ENCODE measurements at places on chromosomes 11 and 22. TPM values are rescaled to one million over a fixed set of nuclear protein-coding genes. Genes with fewer than 3 reads are reported as not detected.

- DNase-seq: no peak
- H3K27ac ChIP-seq: no peak overlapping the region
- H3K4me3 ChIP-seq: no peak overlapping the region
- peaks cover 21% of the 10 kb centered on the region for H3K36me3 ChIP-seq
These were observed 18.3 kb downstream of the SC5D start for GRCh38 chr11:121310908-121311307.

DNA sequence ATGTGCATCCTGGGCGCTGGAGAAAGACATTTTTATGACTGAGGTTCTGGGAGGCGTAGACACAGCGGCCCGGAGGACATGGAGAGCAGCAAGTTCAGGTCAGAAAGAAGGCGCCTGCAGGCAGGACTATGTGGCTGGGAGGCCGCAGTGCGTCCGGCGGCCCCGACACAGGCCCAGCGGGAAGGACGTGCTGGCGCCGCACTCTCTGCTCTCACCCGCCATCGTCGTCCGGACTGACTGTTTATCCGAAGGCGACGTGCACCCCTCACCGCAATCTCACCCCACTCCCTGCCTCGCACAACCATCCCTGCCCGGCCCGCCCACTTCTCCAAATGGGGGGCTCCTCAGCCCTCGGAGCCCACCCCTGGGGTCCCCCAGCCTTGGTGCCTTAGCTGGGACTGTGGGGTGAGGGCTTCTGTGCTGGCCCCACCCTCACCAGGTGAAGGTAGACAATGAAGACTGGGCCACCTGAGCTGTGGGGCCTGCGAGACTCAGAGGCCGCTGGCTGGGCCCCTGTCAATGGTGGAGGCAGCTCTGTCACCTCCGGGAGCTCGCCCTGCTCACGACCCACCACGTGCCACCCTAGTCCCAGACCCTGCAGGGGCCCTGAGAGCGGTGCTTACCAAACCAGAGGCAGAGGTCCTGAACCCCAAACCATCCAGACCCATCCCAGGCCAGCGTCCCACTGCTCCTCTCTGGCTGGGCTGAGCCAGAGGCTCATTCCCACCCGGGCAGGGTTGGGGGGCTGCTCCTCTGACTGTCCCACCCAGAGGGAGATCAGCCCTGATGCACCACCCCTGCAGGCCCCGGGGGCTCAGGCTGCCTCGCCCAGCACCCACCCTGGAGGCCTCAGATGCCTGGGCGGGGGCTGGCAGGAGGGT lies 16.2 kb upstream of the MUC5B start:
- no peaks in the 10 kb centered on the region for H3K27me3 ChIP-seq
- DNase-seq: no peak
- no peaks in the 10 kb centered on the region for H3K36me3 ChIP-seq

GRCh38 chr22:20246368-20247009 lies 21.6 kb downstream of the RTN4R start:
- peaks cover 47% of the 10 kb centered on the region for H3K4me1 ChIP-seq
- no peak for DNase-seq
- H3K27ac ChIP-seq: no peak overlapping the region
- H3K36me3 ChIP-seq: no peaks in the 10 kb centered on the region

GRCh38 chr11:62129590-62130282 lies 5.9 kb downstream of the INCENP start:
- no peaks in the 10 kb centered on the region for H3K27me3 ChIP-seq
- peaks cover 18% of the 10 kb centered on the region for H3K4me1 ChIP-seq
- H3K36me3 ChIP-seq: peaks cover 21% of the 10 kb centered on the region
- no peak overlapping the region for H3K27ac ChIP-seq

- H3K27me3 ChIP-seq: no peaks in the 10 kb centered on the region
- peaks cover 33% of the 10 kb centered on the region for H3K4me1 ChIP-seq
- no peak overlapping the region for H3K4me3 ChIP-seq
- H3K27ac ChIP-seq: no peak overlapping the region
- no peak for DNase-seq
These were observed 37.9 kb downstream of the RNF169 start for GRCh38 chr11:74786574-74786973.

GRCh38 chr11:29063630-29064361 lies 953.0 kb downstream of the KCNA4 start:
- no peak for DNase-seq
- H3K27ac ChIP-seq: no peak overlapping the region
- H3K4me3 ChIP-seq: no peak overlapping the region
- H3K4me1 ChIP-seq: no peaks in the 10 kb centered on the region
- H3K36me3 ChIP-seq: no peaks in the 10 kb centered on the region
- no peaks in the 10 kb centered on the region for H3K27me3 ChIP-seq

DNA sequence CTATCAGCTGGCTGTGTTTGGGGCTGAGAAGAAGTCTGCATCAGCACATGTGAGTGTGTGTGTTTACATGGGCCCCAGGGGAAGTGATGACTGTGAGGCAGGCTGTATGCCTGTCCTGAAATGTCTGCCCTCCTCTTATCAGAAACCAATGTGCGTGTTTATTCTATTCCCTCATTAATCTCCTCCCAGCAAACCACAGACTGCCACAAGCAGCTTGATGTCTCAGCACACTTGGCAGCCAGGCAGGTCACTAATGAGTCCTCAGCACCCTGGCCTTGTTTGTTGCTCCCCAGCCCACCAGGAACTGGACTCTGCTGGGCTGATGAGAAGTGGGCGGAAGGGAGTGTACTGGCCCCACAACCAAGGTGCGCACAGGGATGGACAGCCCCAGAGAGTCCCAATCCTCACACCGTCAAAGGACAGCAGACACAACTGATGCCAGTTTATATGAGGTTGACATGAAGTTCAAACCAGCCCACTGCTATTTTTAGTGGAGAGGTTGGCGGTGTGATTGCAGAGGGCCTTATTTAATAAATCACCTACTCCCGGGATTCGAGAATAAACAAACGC lies 225.8 kb downstream of the ETS1 start:
- H3K4me3 ChIP-seq: no peak overlapping the region
- peaks cover 13% of the 10 kb centered on the region for H3K4me1 ChIP-seq
- no peaks in the 10 kb centered on the region for H3K27me3 ChIP-seq
- no peak overlapping the region for H3K27ac ChIP-seq
- no peak for DNase-seq

DNA sequence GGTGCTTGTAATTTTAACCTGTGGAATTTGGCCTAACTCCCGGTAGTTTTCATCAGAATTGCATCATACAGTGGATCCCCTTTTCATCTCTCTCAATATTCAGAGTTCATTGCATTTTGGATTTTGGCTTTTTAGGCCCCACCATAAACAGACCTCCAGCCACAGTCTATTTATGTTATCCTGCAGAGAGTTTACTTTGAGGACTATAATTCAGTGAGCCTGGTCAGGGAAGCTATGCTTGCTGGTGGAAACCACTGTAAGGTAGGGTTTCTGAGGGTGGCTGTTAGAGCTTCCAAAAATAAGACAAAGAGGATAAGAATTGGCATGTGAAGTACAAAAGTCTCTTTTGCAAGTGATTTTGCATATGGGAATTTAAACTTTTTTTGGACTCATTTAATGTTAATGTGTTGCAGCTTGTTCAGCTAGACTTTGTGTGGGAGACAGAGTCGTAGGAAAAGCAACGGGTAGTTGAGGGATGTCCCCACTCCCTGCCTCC lies 34.8 kb upstream of the DDI1 start:
- no peaks in the 10 kb centered on the region for H3K36me3 ChIP-seq
- DNase-seq: no peak
- H3K27me3 ChIP-seq: no peaks in the 10 kb centered on the region
- no peaks in the 10 kb centered on the region for H3K4me1 ChIP-seq
- no peak overlapping the region for H3K27ac ChIP-seq

DNA sequence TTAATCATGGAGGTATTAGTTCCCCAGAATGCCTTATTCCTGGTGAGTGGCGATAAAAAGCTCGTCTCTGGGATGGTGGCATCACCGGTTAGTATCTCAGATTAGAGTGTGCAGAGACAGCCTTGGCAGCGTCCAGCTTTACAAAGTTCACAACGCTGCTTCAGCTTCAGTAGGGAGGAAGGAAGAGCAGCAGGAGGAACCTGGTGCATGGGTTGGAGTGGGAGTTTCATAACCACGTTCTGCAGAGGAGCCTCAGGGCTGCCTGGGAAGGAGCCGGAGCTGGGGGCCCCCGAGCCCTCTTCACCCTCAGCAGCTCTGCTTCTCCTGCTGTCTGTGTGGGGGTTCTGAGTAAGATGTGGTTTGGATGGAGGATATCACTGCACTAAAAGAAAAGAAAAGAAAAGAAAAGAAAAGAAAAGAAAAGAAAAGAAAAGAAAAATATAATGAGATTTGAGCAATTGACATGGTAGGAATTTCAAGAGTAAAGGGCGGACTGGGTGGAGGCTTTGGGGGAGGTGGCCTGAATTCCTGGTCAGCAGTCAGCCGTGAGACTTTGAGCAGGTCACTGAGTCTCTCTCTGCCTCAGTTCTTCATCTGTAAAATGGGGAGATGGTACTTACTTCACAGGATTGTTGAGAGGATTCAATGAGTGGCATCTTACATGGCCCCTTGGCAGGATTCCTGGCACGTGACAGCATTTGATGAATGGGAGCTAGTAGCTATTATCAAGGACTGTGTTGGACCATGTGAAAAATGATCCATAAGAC lies 6.5 kb downstream of the ASPHD2 start:
- peaks cover 18% of the 10 kb centered on the region for H3K4me1 ChIP-seq
- no peaks in the 10 kb centered on the region for H3K27me3 ChIP-seq
- no peak overlapping the region for H3K4me3 ChIP-seq
- peaks cover 4% of the 10 kb centered on the region for H3K36me3 ChIP-seq
- DNase-seq: no peak
- no peak overlapping the region for H3K27ac ChIP-seq

The KCNJ1 gene
- 0.17 TPM for total RNA-seq

GRCh38 chr11:14499178-14499559 lies 442 bp downstream of the COPB1 start:
- H3K36me3 ChIP-seq: peaks cover 33% of the 10 kb centered on the region
- peak overlapping the region; percentile 65 for H3K27ac ChIP-seq
- H3K4me3 ChIP-seq: peak overlapping the region; percentile 76

The KCNJ11 gene
- total RNA-seq: not detected

The C11orf52 gene
- total RNA-seq: not detected

- peaks cover 11% of the 10 kb centered on the region for H3K4me1 ChIP-seq
- H3K27ac ChIP-seq: no peak overlapping the region
- H3K36me3 ChIP-seq: no peaks in the 10 kb centered on the region
- no peak for DNase-seq
These were observed 6.3 kb upstream of the KDELR3 start for GRCh38 chr22:38461414-38462081.

DNA sequence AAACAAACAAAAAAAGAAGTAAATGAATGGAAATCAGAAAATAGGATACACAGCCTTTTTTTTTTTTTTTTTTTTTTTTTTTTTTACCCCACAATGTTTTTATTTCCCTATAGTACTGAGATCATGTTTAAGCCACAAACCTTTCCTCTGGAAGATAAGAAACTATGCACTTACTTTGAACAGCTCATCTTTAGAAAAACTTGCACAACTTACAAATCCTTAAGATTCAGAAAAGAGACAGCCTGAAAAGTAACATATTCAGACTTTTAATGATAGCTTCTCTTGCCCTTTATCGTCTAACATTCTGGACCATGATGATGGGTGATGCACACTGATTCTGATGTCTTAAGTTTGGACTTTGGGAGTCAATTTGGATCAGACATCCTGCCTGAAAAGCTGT lies 80.3 kb downstream of the TNRC6B start:
- no peaks in the 10 kb centered on the region for H3K27me3 ChIP-seq
- no peak overlapping the region for H3K4me3 ChIP-seq
- no peak for DNase-seq
- H3K36me3 ChIP-seq: peaks cover 11% of the 10 kb centered on the region
- peaks cover 84% of the 10 kb centered on the region for H3K4me1 ChIP-seq
- peak overlapping the region; percentile 43 for H3K27ac ChIP-seq

DNA sequence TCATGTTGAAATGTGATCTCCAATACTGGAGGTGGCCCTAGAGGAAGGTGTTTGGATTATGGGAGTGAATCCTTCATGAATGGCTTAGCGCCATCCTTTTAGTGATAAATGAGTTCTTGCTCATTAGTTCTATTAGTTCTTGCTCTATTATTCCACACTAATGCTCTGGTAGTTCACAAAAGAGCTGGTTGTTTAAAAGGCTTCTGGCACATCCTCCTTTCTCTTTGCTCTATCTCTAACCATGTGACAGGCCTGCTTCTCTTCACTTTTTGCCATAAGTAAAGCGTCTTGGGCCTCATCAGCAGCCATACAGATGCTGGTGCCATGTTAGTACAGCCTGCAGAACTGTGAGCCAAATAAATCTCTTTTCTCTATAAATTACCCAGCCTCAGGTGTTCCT lies 469.9 kb downstream of the GUCY1A2 start:
- no peak overlapping the region for H3K4me3 ChIP-seq
- H3K27ac ChIP-seq: no peak overlapping the region
- H3K4me1 ChIP-seq: no peaks in the 10 kb centered on the region
- no peak for DNase-seq
- H3K36me3 ChIP-seq: no peaks in the 10 kb centered on the region

The MB gene
- total RNA-seq: not detected

DNA sequence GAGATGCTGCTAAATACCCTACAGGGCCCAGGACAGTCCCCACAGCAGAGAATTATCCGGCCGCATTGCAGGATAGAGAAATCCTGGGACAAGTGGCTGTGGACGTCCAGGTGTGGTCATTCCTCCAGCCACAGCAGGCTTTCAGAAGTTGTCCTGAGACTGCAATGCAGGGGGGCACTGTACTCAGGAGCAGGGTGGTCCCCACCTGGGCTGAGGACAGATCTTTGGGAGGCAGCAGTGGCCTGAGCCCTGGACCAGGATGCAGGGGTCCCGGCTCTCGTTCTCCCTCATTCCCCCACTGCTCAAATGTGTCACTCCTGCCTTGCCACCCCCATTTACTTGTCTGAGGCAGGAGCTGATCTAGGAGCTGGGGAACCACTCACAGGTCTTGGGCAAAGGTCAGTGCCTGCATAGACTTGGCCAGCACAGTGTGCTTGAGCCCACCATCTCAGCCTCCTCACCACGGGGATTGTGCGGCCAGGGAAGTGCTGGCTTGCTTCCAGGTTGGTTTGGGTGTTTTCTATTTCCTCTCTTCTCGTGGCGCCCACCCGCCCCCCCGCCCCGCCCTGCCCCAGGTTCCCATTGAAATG lies 15.3 kb downstream of the LINC01488 start:
- no peak for DNase-seq
- H3K27me3 ChIP-seq: no peaks in the 10 kb centered on the region
- H3K4me3 ChIP-seq: no peak overlapping the region
- H3K4me1 ChIP-seq: no peaks in the 10 kb centered on the region
- H3K27ac ChIP-seq: no peak overlapping the region

The SHANK3 gene
- not detected for total RNA-seq

The KRTAP5-7 gene
- not detected for total RNA-seq

The ELMOD1 gene
- not detected for total RNA-seq

Measured in CD4-positive, alpha-beta memory T cell (primary cell).